HepG2 (cell line): ENCODE measurements at places on chromosomes 4 and X. TPM values are rescaled to one million over a fixed set of nuclear protein-coding genes. Genes with fewer than 3 reads are reported as not detected.
A peak's percentile ranks its signal among the peaks of the same experiment; 100 is the strongest.

CXCL5 gene
- not detected in 2 replicates for total RNA-seq

DNA sequence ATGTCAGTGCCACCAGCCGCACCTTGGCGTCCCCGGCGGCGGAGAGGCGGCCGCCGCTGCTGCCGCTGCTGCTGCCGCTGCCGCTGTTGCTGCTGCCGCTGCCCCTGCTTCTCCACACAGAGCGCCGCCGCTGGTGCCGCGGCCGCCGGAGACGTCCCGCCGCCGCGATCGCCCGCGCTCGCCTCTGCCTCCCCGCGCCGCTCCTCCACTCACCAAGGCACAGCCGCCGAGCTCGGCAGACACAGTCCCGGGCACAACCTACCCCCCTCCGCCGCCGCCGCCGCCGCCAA lies at the start of gene PPP3CA:
Gene PPP3CA (minus strand): TSS at position 260 of the 290 bp plus-strand sequence.
- H3K36me3 ChIP-seq: no peaks in the 10 kb centered on the region
- no peaks in the 10 kb centered on the region for H3K27me3 ChIP-seq
- H3K4me3 ChIP-seq: peak within 1 kb of the TSS; percentile 98
- H3K27ac ChIP-seq: peak within 1 kb of the TSS; percentile 87
- H3K4me1 ChIP-seq: peaks cover 38% of the 10 kb centered on the region
- no peak for DNase-seq

- H3K36me3 ChIP-seq: no peaks in the 10 kb centered on the region
- no peak overlapping the region for H3K4me3 ChIP-seq
- no peaks in the 10 kb centered on the region for H3K27me3 ChIP-seq
Observed at GRCh38 chr4:140096483-140096861, 57.5 kb downstream of the MAML3 start.

DNA sequence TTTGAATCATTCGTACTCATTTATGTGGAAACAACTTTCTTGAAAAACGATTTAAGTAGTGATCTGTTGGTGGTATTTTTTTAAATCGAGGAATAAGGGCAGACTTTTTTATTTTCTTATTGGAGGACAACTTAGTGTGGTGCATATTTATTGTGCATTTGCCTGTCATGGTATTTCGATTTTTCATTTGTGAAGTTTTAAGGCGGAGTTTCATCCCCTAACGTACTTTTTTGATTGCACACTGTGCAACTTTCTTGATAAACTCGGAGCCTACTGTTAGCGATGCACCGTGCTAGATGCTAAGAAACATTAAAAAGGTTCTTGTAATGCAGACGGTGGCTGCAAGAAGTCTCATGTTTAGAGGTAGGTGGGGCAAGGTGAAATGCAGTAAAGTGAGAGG lies 1.4 kb downstream of the ZFX start:
- H3K36me3 ChIP-seq: no peaks in the 10 kb centered on the region
- DNase-seq: no peak
- peaks cover 55% of the 10 kb centered on the region for H3K4me1 ChIP-seq
- H3K27ac ChIP-seq: peak overlapping the region; percentile 90
- H3K27me3 ChIP-seq: no peaks in the 10 kb centered on the region

DNA sequence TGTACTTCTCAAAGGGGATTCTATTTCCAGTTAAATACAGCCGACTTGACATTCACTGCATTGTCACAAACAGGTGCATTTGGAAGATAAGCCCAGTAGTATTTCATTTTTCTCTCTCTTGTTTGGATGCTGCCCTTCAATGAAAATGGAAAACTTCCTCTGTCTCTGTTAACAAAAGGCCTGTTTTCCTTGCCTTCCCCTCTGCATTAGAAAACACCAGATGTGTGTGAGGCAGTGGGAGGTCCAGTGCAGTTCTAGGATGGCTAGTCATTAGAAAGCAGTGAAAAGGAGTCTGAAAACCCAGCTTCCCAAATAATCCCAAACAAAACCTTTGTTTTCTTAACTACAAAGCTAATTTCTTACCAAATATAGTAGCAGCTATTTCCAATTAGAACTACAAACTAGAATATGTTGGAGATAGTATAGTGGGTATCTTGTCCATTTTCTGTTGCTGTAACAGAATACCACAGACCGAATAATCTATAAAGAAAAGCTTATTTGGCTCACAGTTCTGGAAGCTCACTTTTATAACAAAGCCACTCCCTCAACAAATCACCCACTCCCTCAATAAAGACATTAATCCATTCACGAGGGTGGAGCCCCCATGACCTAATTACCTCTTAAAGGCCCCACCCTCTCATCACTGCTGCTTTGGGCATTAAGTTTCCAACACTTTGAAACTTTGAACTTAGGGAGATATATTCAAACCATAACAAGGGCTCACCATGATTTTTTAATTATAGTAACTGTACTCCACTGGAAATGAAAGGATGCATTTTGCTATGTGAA lies 452.1 kb upstream of the RPS6KA3 start:
- H3K27ac ChIP-seq: no peak overlapping the region
- no peaks in the 10 kb centered on the region for H3K36me3 ChIP-seq
- no peak for DNase-seq
- 0 out of 2 replicates have a peak, but pooled peaks cover 5% of the 10 kb centered on the region for H3K4me1 ChIP-seq
- no peak overlapping the region for H3K4me3 ChIP-seq
- H3K27me3 ChIP-seq: no peaks in the 10 kb centered on the region

GRCh38 chr4:48558819-48559218 lies 68.8 kb downstream of the ZAR1 start:
- H3K27me3 ChIP-seq: no peaks in the 10 kb centered on the region
- no peak overlapping the region for H3K27ac ChIP-seq
- no peak for DNase-seq
- H3K4me3 ChIP-seq: no peak overlapping the region
- H3K4me1 ChIP-seq: no peaks in the 10 kb centered on the region
- peaks cover 18% of the 10 kb centered on the region for H3K36me3 ChIP-seq

TMEM35A gene
- not detected in 2 replicates for total RNA-seq

- no peak overlapping the region for H3K27ac ChIP-seq
- no peak for DNase-seq
- no peak overlapping the region for H3K4me3 ChIP-seq
- no peaks in the 10 kb centered on the region for H3K36me3 ChIP-seq
Observed at GRCh38 chr4:3640587-3640962, 108.4 kb upstream of the LRPAP1 start.

DNA sequence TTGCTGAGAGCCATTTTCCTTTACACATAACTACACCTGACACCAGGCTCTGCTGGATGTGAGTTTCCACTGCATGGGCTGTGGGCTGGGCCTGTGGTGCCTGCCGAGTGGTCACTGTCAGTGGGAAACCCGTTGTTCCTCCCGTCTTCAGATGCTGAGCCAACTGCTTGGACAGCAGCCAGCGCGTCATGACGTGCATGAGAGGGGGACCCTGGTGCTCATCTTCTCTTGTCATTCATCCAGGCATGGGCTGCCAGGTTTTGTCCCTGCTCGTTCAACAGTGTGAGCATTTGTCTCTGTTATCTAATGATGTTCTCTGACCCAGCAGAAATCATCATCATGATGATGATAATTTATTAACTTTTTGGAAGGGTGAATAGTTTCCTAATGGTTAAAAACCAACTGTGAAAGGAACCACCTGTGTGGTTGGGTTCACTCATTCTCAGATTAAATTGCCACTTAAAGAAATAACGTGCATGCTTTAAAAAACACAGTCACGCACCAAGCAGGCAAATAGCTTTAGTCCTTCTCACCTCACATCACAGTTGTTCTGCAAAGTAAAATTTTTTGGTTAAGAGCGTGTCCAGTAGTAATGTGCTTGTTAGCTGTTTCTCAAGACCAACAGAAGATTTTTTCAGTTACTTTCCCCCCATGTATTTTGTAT lies 19.9 kb upstream of the CLDN34 start:
- no peak overlapping the region for H3K4me3 ChIP-seq
- H3K27ac ChIP-seq: no peak overlapping the region
- peaks cover 4% of the 10 kb centered on the region for H3K4me1 ChIP-seq

CT45A2 gene
- not detected in 2 replicates for total RNA-seq

CENPE gene
- total RNA-seq: 19.8 and 38.0 TPM in 2 replicates
